ENCODE measurements at places on chromosomes 3 and 15. TPM values are rescaled to one million over a fixed set of nuclear protein-coding genes. Genes with fewer than 3 reads are reported as not detected.

DNA sequence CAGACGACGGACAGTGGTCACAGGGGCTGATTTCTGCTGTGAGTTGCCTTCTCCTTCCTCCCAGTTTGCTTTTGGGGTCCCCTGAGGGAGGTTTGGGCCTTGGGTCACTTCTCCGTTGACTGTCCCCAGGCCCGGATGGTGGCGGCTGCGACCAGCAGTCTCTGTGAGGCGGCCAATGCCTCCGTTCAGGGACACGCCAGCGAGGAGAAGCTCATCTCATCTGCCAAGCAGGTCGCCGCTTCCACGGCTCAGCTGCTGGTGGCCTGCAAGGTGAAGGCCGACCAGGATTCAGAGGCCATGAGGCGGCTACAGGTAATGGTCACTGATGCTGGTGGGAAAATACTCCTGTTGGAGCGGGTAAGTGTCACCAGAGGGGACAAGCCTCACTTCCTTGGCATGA is 206.8 kb upstream of the TPM1 start:
- H3K27me3 ChIP-seq: no peaks in the 10 kb centered on the region
- peaks cover 11% of the 10 kb centered on the region for H3K4me1 ChIP-seq
- no peak overlapping the region for H3K27ac ChIP-seq

DNA sequence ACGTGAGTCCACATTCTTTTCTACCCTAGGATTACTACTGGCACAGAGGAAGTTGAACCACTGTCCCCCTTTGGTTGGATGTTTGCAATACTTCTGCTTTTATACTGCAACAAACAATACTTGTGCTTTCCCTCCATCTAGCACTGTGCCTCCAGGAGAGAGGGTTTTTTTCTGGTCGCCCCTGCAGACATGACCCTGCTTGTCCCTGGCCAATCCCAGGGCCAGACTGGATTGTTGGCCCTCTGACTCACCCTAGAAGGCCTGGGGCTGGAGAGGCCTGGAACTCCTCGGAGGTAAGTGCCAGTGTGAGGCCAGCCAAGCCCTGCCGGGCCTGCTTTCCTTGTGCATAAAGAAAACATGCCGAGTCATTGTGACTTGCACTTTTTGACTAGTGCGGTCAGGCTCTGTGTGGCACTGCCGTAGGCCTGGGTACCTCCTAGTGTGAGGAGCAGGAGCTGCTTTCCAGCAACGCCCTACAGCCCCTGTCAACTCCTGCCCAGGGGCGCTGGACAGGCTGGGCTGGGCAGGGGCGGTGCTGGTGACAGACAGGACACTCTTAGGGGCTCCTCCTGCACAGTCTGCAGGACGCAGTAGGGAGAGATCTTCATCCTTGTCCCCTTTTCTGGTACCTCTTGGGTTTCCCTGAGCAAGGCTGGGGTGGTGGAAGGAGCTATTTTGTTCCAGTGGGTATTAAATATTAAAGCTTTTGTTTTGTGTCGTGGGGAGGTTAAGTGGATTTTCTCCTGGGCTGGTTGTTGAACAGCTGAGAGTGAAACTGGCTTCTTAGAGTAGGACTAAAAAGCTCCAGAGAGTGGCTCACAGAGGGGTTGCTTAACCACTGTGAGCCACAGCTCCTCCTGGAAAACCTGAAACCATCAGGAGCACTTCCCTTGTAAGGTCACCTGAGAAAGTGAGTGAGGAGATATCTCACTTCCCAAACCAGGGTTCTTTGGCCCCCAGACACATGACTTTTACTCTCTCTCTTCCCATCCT is 14.4 kb upstream of the TKT start:
- peak; percentile 87 for DNase-seq
- H3K27ac ChIP-seq: peak overlapping the region; percentile 8
- no peaks in the 10 kb centered on the region for H3K36me3 ChIP-seq
- no peaks in the 10 kb centered on the region for H3K4me1 ChIP-seq

Gene THPO
- polyA plus RNA-seq: 2.5 TPM

Gene AHSG
- 0.04 TPM for polyA plus RNA-seq
